ENCODE measurements at places on chromosomes 1 and 21. TPM values are rescaled to one million over a fixed set of nuclear protein-coding genes. Genes with fewer than 3 reads are reported as not detected.

DNA sequence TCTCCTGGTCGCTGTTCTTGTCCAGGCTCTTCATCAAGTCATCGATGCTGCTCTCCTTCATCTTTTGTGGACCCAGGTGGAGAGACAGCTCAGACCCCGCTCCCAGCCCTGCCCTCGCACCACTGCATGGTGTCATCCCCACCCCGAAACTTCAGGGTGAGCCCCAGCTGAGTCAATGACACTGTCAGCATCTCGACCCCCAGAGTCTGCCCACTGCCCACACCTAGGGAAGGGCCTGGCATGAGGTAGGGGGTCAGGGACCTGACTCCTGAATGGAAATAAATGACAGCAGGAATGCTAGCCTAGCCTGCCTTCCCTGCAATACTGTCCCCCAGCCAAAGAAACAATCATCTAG, 1.6 kb upstream of the S100A6 start:
- no peak for DNase-seq

DNA sequence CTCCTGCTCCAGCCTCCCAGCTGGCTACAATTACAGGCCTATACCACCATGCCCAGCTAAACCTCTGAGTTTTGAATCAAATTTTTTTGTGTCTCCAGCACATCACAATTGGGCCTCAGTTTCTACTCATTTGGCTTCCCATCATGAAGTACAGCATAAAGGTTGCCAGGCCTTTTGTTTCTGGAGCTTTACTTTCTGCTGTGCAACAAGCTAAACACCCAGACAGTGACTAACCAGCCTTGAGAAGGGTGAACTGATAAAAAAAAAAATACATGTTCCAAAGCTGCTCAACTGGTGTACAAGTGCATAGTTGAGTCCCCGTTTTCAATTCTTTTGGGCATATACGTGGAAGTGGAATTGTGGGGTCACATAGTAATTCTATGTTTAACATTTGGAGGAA, 25.1 kb downstream of the TIAM1 start:
- no peak for DNase-seq

- no peak for DNase-seq
Measured at GRCh38 chr1:242128951-242129502, 130.1 kb upstream of the MAP1LC3C start.

- DNase-seq = no peak
Measured at GRCh38 chr1:156693848-156694689, 11.3 kb downstream of the CRABP2 start.

The GPR161 gene
- polyA plus RNA-seq = 20.6 TPM

Measured in right renal cortex interstitium (tissue), 3 donors.